ENCODE measurements at places on chromosomes 7 and 10. TPM values are rescaled to one million over a fixed set of nuclear protein-coding genes. Genes with fewer than 3 reads are reported as not detected.

The RARRES2 gene
- total RNA-seq = 42.6 TPM

The LSM8 gene
- 25.2 TPM for total RNA-seq

The VPS37D gene
- total RNA-seq = not detected

The LAMB1 gene
- total RNA-seq = 137 TPM

The MRPL32 gene
- total RNA-seq = 15.9 TPM
